ENCODE measurements at places on chromosomes 6 and 20.

- no peak for DNase-seq
These were observed 122.6 kb downstream of the TNFRSF21 start for GRCh38 chr6:47187113-47187512.

- DNase-seq = no peak
These were observed 220.0 kb upstream of the FOXQ1 start for GRCh38 chr6:1091900-1092299.

GRCh38 chr20:62511300-62511914 is 35.6 kb upstream of the GATA5 start:
- no peak for DNase-seq

DNA sequence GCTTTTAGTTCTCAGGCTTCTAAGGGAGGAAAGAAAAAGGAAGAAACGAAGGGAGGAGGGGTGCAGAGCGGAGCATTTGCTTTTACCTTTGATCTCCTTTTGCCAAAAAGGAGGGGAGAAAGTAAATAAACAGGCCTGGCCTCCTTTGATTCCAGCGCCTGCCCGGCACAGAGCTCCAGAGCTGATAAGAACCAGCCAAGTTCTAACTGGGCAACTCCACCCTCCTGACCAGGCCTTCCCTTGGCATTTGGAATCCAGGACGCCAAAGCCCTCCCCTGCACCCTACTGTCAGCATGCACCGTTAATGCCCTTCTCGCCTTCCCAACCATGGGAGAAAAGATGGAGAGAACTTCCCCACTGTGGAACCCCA is 120.8 kb upstream of the PTPN1 start:
- no peak for DNase-seq

DNA sequence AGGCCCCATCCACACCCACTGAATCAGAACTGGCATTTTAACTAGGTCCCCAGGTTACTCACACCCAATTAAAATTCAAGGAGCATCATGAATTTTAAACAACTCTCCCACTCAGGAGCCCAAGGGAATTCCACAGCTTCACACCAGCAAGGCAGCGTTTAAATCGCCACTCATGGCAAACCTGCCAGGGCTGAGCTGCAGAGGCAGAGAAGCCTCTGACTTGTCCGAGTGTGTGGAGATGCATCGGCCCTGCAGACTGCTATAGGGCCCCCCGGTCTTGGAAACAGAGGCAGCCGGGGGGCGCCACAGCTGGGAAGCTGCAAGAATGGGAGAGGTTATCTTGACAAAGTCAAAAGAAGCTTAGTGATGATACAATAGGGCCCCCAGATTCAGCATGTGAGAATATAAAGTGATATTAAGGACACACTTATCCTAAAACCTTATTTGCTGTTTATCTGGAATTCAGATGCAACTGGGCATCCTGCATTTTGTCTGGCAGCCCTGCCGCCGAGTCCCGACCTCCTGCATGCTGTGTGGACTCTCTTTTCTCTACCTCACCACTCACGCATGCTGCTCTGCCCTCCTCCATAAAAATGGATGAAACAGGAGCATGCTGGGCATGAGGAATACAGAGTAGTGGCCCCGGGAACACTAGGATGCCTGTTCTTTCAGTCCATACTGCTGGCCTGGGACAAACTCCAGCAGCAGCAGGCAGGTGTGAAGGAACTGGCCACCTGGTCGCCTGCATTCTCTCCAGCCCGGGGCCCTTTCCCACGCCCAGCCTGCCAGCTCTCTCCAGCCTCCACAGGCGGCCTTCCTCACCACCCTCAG is 126.1 kb downstream of the PXDC1 start:
- DNase-seq = no peak

DNA sequence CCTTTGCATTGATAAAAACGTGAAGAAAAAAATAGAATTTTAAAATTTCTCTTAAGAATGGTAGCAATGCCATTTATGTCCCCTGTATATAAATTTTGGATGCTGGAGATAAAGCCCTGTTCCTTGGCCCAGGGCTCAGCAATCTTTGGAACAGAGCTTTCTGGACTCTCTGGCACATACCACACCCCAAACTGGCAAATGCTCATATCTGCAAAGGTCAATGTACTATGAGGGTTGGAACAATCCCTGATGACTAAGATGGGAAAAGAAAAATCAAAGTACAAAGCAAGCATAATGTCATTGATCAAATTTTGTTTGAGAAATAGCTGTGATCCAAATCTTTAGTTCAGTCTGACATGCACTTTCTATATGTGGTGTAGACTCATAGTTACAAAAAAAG is 158.1 kb upstream of the HCRTR2 start:
- no peak for DNase-seq

DNA sequence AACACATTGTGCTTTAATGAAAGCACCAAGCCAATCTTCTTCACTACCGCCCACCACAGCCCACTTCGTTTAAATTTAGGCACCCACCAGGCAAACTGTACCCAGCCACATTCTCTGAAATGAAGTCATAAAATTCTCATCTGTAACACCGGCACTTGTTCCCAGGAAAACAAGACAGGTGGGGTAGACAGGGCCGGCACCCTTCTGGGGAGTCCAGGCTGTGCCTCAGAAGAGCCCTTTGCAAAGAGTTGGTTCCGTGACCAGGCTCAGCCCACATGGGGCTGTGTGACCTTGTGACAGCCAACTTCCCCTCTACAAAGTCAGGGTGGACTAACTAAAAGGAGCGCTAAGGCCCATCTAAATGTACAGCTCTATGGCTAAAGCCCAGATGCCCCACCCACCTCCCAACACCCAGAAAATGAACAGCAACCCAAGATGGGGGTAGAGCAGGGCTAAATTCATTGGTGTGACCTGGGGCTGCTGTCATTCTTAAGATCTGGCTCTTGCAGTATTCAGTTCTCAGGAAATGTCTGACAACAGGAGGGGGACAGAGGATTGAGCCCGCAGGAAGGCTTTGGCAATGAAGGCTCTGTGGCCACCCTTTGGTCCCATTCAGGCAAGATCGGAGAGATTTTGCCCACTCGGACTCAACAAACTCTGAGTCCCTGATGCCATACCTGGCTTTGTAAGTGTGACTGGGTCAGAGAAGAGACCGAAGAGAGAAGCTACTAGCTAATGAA is 56.7 kb downstream of the TRERF1 start:
- DNase-seq = no peak

DNA sequence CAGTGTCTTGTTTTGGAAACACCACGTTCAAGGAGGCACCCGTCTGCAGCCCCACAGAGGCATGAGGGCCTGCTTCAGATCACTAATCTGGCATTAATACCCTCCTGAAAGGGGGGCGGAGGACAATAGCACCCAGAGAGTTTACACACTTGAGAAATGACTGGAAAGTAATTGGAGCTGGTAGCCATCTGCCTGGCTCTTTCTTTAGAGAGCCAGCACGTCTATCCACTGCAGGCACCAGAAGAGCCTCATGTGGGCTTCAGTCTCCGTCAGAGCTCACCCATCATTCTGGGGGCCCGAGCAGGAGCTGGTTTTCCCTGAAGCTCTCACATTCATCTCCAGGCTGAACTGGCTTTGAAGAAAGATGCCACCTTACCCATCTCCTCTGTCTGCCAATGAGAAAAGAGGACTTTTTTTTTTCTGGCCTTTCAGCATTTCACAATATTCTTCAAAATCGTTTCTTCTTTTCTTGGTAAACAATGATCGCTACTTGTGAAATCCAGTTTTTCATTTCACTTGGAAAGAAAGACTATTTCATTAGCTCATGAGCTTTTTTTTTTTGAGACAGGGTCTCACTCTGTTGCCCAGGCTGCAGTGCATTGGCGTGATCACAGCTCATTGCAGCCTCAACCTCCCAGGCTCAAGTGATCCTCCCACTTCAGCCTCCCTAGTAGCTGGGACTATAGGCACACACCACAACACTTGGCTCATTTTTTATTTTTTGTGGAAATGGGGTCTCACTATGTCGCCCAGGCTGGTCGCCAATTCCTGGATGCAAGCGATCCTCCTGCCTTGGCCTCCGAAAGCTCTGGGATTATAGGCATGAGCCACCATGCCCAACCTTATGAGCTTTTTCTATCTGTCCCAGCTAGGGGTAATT is 124.7 kb upstream of the ZNF217 start:
- DNase-seq = no peak

DNA sequence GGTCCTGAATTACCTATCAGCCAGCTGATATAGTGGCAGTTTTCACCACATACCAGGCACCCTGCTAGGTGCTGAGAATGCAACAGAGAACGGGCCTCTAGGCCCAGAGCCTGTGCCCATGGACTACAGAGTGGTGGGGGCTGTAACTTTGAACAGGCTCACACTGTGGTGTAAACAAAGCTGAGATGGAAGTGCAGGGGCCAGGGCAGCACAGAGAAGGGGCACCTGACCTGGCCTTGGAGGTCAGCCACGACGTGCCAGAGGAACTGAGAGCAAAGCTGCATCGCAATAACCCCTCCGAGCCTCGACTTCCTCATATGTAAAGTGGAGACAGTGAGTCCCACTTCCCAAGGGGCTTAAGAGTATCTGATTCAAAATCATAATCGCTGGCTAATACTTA is 105.8 kb downstream of the MAFB start:
- no peak for DNase-seq

GRCh38 chr6:114735025-114735735 is 392.4 kb upstream of the HS3ST5 start:
- DNase-seq = no peak

DNA sequence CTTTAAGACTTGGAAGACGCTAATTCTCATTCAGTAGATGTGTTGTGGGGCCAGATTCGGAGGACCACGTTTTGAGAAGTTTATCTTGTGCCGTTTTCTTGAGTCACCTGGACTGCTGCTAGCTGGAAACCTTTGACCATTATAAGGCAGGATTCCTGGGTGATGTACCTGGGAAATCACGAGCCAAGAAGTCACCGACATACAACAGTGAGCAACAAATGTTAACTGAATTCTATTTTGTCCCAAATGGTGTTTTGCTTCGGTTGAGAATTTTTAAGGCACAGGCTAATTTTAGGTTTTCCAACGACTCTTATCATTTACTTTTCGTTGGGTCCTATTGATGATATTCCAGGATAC is 93.4 kb upstream of the BTN3A2 start:
- DNase-seq = no peak

GRCh38 chr6:90493332-90493731 is 93.5 kb downstream of the MAP3K7 start:
- peak; percentile 44 for DNase-seq

DNA sequence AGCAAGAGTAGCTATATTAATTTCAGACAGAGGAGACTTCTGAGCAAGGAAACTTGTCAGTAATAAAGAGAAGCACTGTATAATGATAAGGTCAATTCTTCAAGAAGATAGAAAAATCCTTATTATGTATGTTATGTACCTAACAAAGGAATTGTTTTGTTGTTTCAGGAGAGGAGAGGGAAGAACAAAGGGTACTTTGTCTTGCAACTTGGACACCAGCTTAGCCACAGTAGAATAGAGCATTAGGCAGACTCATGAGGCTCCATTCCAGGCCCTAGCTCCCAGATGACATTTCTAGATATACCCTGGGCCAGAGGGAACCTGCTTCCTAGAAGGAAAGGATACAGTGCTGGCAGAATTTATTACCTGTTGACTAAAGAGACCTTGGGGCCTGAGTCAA is 6.5 kb upstream of the NUS1 start:
- no peak for DNase-seq

- no peak for DNase-seq
These were observed 653 bp downstream of the NAA20 start for GRCh38 chr20:20017844-20018185.

DNA sequence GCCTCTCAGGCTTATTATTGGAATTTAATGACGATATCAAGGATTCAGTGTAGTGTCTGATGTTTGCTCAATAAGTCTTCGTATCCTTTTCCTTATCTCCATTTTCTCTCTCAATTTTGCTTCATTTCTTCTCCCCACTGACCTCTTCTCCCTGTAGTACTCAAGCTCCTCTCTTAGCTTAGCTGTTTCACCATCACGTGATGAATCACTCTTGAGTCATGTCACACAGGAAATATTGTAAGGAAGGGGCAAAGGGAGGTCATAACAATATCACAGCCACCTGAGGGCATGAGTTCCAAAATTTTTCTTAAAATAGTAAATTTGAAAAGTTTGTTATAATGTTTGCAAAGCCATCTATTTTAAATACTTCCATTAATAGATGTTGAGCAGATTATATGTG is 392.2 kb upstream of the MARCKS start:
- DNase-seq = no peak

GRCh38 chr6:45921691-45922281 is 93.9 kb downstream of the CLIC5 start:
- no peak for DNase-seq

DNA sequence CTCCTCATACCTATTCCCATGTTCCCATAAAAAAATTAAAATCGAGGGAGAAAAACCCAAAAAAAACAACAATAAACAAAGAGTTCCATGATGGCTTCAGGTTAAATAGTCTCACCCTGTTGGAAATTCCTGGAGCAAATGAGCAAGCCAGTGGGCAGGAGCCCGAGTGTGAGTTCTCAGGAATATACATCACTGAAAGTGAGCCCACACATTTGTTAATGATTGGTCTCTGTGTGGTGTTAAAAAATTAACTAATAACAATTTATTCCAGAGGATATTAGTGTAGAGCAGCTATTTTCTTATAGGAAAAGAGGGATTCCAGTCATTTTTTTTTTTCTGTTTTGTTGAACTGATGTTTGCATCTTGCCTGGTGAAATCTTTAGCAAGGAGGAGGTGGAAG is 12.9 kb downstream of the PHACTR3 start:
- DNase-seq = no peak

- DNase-seq = no peak
These were observed 28.9 kb downstream of the NDRG3 start for GRCh38 chr20:36717021-36717420.

DNA sequence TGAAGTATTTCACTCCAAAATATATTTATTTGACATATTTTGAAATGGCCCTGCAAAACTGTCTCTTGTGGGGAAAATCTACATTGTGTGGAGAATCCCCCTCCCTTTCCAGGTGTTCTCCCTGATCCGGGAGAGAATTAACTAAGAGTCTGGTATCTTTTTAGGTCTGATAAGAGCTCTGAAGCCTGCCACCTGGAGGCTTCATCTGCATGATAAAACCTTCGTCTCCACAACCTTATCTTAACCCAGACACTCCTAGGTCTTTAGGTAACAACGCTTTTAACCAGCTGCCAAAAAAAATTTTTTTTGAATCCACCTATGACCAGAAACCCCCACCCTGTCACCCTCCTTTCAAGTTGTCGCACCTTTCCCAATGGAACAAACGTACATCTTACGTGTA is 43.0 kb downstream of the FAM184A start:
- no peak for DNase-seq

GRCh38 chr6:170512249-170512648 is 40.9 kb downstream of the PSMB1 start:
- DNase-seq = no peak

- DNase-seq = no peak
These were observed 708.4 kb upstream of the EPHA7 start for GRCh38 chr6:94127716-94128115.

- DNase-seq = no peak
These were observed 602.6 kb upstream of the PTCHD4 start for GRCh38 chr6:48713612-48714011.

- DNase-seq = no peak
These were observed 101.9 kb downstream of the VEGFA start for GRCh38 chr6:43871933-43872332.

- no peak for DNase-seq
These were observed 210.1 kb downstream of the SYNDIG1 start for GRCh38 chr20:24679448-24680047.

Data from GDM1 (cell line).